Body of pancreas (tissue), 4 donors: ENCODE measurements at places on chromosomes 5 and 9. TPM values are rescaled to one million over a fixed set of nuclear protein-coding genes. Genes with fewer than 3 reads are reported as not detected.

GCNT1 gene
- 7.3 TPM for total RNA-seq

CACFD1 gene
- 19.2 TPM for total RNA-seq

SEC61B gene
- 86.6 TPM for total RNA-seq

LECT2 gene
- total RNA-seq: not detected

GRCh38 chr5:14362491-14362890 lies 219.1 kb upstream of the OTULINL start:
- H3K36me3 ChIP-seq: peaks cover 9% of the 10 kb centered on the region
- H3K27me3 ChIP-seq: no peaks in the 10 kb centered on the region
- no peak for DNase-seq
- H3K4me1 ChIP-seq: no peaks in the 10 kb centered on the region
- no peak overlapping the region for H3K27ac ChIP-seq

GRCh38 chr5:172939071-172939470 lies 20.2 kb upstream of the RPL26L1 start:
- no peaks in the 10 kb centered on the region for H3K27me3 ChIP-seq
- DNase-seq: no peak
- H3K4me3 ChIP-seq: no peak overlapping the region
- peaks cover 7% of the 10 kb centered on the region for H3K36me3 ChIP-seq
- H3K27ac ChIP-seq: no peak overlapping the region
- no peaks in the 10 kb centered on the region for H3K4me1 ChIP-seq

GRCh38 chr5:156396063-156396829 lies 69.3 kb downstream of the SGCD start:
- no peak overlapping the region for H3K27ac ChIP-seq
- H3K4me3 ChIP-seq: no peak overlapping the region
- H3K4me1 ChIP-seq: no peaks in the 10 kb centered on the region
- no peaks in the 10 kb centered on the region for H3K36me3 ChIP-seq
- no peaks in the 10 kb centered on the region for H3K27me3 ChIP-seq
- DNase-seq: no peak
